Skeletal muscle cell (primary cell): ENCODE measurements at places on chromosomes 1 and 21.

DNA sequence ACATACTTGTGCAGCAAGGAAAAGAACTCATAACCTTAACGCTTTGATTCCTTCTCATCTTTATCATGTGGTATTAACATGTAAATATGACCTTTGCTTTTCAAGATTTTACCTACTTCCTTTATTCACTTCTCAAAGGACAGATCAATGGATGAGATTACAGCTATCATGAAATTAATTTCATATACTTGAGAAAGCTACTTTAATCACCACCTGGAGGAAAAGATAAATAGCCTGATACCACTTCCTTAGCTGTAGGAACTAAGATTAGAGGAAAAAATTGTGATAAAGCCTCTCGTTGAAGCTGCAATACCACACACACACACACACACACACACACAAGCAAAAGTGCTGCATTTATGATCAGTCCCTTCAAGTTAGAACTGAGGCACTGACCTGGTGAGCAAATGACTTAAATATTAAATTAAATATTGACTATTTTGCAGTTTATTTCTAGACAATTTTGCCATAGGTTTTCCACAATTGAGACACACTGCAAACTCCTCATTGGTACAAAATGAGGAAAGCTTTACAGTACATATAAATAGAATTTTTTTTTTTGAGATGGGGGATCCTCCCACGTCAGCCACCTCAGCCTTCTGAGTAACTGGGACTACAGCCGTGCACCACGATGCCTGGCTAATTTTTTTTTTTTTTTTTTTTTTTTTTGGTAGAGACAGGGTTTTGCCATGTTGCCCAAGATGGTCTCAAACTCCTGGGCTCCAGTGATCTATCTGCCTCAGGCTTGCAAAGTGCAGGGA is 27.2 kb upstream of the DMRTB1 start:
- no peak for DNase-seq

DNA sequence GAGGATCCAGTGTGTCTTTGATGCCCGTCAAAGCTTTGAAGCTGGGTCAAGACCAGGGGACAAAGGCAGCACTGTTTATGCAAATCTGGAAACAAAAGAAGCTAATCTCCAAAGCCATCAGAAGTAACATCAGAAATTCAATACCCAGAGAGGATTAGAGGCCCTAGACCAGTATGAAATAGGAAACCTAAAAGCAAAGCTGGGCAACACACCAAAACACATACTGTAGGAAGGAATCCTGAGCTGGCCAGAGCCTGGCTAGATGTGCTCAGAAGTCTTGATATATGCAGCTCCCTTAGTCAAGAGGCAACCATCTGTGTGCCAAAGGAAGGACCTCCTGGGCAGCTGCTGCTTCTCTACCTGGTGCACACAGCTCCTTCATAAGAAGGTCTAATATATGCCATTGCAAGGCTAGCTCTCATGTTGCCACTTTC is 12.3 kb downstream of the COLGALT2 start:
- peak; percentile 73 for DNase-seq

DNA sequence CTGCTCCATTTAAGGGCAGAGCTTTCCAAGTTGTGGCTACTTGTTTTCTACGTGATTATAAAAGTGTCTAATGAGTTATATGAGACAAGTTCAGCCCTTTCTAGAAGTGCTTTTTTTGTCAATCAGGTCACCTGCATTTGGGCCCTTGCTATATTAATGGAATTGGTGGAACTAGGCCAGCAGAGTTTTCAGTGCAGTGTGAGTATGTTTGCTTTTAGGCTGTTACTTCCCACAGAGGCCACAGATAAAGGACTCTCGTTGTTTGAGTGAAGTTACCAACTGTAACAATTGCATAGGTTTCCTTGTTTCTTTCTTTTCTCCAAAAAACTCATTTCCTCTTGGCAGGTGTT is 10.9 kb downstream of the SMAP2 start:
- DNase-seq = no peak

DNA sequence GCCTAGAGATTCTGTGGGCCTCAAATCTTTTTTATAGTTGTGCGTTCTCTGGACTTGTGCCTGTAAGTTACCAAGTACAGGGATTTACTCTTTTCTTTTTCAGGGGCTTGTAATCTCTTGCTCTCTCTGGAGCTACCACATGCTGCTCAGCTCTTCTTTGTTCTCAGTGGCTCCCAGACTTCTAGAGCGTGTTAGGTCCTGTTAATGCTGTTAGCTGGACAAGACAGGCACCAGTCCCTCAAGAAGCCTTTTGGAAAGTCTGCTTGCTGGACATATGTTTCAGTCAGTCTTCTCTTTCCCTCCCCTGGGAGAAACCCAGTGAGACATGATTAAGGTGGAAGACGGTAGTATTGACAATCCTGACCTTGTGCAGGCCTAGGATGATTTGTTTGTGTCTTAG is 29.4 kb downstream of the KCNK2 start:
- DNase-seq = no peak

- no peak for DNase-seq
Measured at GRCh38 chr1:167689567-167689920, 32.2 kb upstream of the MPZL1 start.

GRCh38 chr1:54390655-54391054 is 15.5 kb downstream of the SSBP3 start:
- DNase-seq = no peak

DNA sequence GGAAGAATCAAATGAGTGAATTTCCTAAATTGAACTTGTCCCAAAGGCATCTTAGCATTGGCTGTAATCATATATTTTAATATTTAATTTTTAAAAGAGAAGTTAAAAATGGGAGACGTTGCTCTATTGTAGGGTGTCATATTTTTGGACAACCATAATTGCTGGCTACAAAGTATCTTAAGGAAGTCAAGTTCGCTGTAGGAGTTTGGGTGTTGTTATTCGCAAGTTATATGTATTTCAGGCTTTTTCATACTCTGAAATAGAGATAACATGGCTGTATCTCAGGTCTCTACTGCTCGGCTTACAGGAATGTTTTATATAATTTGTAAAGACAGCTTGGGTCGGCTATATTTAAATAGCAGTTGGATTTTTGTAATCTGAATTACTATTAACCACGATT is 852 bp downstream of the TMEM50A start:
- no peak for DNase-seq

DNA sequence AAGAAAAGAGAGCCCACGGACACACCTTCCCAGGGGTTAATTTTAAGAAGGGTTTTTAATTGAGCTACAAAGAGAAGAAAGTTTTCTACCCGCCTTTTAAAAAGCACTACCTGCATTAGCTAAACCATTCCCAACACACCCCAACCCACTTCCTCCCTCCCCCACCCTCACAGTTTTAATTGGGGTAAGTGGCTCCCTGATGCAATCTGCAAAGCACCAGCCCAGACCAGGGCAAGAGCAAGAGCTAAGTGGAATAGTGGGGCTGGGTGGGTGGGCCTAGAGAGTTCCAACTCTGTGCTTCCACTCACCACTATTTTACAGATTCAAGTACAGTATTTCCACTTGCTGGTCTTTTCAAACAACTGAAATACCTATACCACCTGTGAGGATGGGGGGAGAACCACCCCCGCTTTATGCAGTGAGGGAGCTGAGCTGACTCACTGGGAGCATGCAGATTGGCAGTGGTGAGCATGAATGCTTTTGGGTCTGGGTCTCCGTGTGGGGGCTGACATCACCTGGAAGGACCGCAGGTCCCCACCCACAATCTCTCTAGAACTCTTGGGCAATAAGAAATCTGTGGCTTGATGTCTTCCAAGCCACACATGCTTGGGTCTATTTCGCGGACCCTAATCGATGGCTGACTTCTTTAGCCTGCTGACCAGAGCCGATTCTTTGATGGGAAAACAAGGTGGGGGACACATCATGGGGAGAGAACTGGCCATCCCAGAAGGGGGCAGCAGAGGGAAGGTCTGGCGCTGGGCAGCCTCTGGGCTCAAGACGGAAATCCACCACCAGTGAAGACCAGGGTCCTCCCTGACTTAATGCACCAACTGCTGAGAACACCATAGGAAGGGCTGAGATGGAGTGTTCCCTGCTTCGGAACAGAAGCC is 95.5 kb downstream of the SSBP3 start:
- DNase-seq = no peak

DNA sequence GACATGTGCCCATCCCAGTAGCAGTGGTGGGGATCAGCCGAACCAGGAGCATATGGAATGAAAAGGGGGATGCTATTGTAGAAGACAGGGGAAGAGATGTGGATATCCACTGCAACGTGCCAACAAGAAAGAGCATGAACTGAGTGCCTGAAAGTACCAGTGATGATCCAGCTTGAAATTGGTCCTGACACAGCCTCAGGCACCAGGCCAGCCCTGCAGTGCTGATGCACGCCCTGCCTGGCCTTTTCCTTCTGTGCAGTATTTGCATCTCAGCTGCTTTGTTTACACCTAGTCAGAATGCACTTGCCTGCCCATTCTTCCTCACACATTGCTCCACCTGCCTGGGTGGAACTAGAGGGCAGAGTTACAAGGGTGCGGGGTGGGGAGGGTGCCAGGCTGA is 50.3 kb upstream of the ARTN start:
- DNase-seq = no peak

GRCh38 chr1:232248276-232248820 is 381.6 kb downstream of the SIPA1L2 start:
- DNase-seq = no peak

DNA sequence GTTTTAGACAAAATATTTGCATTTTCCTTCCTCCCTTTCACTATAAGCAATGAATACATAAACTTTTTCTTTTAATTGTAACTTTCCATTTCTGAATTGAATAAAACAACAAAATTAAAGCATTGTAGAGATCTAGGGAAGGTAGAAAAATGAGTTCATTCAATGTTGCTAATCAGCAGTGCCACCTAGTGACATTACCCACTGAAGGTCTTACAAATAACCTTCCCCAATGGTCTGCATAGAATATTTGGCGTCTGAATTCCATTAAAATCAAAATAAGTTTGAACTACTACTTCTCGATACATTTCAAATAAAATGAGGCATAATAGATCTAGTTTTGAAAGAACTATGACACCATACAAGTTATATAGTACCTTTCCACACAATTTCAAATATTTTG is 19.6 kb downstream of the FH start:
- DNase-seq = no peak

DNA sequence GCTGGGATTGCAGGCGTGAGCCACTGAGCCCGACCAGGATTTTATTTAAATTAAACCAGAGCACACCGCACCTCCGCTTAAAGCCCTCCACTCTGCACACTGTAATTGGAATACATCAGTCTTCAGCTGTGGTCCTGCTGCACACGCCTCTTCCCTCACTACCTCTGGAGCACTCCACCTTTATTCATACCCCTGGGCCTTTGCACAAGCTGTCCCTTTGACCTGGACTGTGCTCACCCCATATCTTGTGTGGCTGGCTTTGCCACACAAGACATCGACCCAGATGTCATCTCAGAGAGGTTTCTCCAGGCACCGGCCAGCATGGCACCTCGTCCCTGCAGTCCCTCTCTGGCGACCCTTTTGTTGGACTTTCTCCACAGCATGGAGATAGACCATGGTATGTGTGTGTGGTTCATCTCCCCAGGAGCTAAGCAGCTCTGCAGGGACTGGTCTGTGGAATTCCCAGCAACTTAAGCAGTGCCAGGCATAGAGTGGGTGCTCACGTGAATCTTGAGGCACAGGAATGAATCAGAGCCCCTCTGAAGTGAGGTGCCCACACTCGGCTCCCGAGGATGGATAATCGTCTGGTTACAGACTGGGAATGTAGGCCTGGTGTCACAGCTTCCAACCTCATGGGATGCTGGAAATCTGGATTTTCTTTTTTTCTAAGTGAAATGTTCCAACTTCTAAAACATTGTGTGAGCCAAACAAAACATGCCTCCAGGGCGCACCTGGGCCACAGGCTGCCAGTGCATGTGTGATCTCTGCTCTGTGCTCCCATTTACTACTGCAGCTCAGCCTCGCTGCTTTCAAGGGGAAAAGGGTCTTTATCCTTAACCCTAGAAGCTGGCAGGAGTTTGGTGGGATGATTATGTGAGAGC is 61.9 kb downstream of the EVA1C start:
- no peak for DNase-seq

DNA sequence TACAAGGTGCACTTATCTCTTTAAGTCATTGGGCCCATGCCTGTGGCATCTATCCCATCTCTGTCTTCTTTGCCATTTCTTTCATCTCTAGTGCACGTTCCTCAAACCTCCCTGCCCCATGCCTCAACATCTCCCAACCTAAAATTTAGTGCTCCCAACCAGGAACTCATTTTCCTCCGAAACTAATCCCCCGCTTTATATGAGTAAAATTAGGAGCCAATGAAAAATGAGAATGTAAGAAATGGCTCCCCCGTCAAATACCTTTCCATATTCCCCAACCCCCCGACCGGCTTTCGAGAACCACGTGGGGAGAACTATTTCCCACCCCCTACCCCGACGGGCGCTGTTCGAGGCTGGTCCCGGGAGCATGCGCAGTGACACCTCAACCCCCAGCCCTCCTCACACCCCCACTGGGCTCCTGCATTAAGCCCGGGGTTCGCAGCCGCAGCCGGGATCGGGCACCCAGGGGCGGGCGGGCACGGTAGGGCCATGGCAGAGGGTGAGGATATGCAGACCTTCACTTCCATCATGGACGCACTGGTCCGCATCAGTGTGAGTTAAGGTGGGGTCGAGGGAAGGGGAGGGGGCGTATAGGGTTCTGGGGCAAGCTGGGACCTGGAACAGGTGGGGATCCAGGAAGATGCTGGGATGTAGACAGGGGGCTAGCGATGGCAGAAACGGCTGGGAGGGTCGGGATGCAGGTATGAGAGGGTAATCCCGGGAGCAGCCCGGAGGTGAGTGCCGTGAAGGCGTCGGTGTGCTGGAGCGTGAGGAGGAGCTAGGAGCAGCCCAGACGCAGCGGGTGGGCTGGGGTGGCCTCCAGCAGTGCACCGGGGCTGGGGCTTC is at the start of gene TRIM46:
Gene TRIM46 (plus strand): TSS at position 372 of the 846 bp plus-strand sequence. CDS start 118 bp downstream, at position 490.
- peak; percentile 15 for DNase-seq

GRCh38 chr1:217590598-217590997 is 40.3 kb downstream of the GPATCH2 start:
- no peak for DNase-seq

DNA sequence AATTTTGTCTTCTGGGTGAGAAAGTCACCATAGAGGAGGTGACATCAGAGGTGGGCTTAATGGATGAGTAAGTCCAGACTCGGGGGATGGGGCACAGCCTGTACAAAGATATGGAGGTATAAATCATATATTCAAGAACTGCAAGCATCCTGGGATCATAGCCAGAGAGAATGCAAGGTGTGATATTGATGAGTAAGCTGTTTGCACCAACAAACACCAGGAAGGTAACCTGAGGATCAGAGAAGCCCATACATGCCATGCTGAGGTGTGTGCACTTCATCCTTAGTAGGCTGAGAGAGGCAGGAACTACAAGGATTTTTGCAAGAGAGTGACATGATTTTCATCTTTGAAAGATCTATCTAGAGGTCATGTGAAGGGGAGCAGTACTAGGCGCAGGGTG is 306.4 kb downstream of the HHAT start:
- DNase-seq = no peak

DNA sequence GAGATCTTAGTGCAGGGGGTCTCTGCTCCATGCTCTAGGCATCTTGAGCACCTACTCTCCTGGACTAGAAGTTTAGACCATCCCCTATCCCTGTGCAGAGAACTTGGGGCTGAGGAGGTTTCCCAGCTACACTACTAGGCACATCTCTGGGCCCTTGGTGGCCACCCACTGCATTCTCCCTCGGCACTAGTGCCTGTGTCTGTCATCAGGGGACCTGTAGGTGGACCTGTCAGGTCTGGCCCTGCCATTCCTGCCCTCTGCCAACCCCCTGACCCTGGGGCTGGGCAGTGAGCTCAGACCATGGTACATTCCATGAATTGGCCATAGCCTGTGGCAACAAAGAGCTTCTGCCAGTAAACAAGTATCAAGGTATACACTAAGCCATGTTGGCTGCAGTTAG is 269.1 kb downstream of the AKT3 start:
- no peak for DNase-seq

- DNase-seq = no peak
Measured at GRCh38 chr21:45436351-45437065, 31.5 kb downstream of the COL18A1 start.

GRCh38 chr21:43908167-43908566 is 43.1 kb downstream of the AGPAT3 start:
- no peak for DNase-seq
